ENCODE measurements at places on chromosomes 3 and 15. TPM values are rescaled to one million over a fixed set of nuclear protein-coding genes. Genes with fewer than 3 reads are reported as not detected.

Gene LMAN1L
- total RNA-seq, result not detected

Gene HCN4
- total RNA-seq, result 1.3 TPM

DNA sequence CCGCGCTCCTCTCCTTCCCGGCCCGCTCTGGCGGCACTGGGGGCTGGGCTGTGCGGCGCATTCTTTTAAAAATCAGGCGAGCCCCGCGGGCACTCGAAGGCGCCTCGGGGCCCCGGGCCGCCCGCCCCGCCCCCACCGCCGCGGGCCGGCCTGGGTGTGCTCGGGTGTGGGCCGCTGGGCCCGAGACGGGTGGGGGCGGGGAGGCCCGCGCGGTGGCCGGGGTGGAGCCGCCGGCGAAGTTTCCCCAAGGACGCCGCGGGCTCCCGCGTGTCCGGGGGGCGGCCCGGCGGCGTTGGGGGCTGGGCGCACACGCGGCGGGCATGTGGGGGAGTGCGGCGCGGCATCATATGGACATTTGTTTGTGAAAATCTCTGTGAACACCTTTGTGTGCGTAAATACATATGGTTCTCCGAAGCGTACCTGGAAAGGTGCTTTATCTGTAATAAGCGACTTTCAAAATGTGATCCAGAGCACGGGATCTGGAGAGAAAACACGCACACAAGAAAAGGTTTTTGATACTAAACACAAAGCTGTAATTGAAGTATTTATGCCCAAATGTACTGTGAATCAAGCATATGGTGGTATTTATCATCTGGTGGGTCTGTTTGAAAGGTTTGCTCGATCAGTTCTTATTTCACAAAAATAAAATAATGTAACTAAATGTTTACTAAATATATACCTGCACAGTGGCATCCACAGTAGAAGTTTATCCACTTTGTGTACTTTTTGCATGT is 612 bp upstream of the TBL1XR1 start:
- no peak for DNase-seq

Gene KLF15
- 28.1 TPM for total RNA-seq

- no peak for DNase-seq
These were observed 17.8 kb upstream of the ERICH6 start for GRCh38 chr3:150721285-150722130.

- DNase-seq, result no peak
These were observed 6.9 kb upstream of the CLPX start for GRCh38 chr15:65192016-65192415.

- DNase-seq, result no peak
These were observed 637.3 kb downstream of the TUSC7 start for GRCh38 chr3:117346901-117347300.

Gene ACTR8
- total RNA-seq, result 31.5 TPM

Gene IGSF10
- total RNA-seq, result 13.6 TPM

DNA sequence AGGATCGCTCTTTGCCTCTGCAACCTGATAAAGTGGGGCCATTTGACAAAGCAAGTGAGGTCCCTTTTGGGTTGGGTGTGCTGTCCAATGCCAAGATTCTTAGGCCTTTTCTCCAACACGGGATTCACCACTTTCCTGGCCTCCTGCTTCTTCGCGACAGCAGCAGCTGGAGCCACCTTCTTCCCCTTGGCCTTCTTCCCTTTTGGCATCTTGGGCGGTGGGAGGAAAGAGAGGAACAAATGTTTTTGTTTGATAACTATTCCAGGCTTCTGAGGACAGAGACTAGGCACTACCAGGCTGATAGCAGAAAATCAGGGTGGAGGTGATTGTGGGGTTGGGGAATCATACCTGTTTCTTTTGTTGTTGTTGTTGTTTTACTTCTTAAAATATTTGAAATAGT is 30.0 kb upstream of the FAM81A start:
- no peak for DNase-seq

DNA sequence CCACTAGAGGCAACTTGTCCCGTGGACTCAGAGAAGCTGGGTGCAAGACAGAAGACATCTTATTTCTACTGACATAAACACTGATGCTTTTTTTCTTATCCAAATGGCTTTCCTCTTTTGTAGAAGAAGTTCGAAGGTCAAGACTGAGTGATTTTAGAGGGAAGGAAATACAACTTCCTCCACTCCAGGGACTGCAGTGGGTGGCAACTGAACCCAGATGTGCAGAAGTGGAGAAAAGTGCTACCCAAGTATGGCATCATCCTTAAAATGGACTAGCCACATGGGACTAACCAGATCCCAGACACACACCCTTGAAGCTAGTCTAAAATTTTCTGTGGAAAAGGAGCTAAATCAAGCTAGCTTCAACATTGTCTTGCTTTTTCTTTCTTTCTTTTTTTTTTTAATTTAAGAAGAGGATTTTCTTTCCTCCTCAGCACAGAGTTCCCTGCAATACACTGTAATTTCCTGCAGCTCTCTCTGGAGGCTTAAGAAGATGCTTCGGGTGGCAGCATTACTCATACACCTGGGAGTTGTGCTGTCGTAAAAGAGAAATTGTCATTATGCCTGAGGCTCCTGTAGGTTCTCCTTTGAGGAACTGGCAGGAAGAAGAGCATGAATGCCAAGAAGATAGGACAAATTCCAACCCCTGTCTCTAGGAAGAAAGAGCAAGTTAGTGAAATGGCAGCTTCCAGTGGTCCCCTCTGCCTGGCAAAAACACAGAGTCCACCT is 3.8 kb upstream of the FRMD4B start:
- no peak for DNase-seq

DNA sequence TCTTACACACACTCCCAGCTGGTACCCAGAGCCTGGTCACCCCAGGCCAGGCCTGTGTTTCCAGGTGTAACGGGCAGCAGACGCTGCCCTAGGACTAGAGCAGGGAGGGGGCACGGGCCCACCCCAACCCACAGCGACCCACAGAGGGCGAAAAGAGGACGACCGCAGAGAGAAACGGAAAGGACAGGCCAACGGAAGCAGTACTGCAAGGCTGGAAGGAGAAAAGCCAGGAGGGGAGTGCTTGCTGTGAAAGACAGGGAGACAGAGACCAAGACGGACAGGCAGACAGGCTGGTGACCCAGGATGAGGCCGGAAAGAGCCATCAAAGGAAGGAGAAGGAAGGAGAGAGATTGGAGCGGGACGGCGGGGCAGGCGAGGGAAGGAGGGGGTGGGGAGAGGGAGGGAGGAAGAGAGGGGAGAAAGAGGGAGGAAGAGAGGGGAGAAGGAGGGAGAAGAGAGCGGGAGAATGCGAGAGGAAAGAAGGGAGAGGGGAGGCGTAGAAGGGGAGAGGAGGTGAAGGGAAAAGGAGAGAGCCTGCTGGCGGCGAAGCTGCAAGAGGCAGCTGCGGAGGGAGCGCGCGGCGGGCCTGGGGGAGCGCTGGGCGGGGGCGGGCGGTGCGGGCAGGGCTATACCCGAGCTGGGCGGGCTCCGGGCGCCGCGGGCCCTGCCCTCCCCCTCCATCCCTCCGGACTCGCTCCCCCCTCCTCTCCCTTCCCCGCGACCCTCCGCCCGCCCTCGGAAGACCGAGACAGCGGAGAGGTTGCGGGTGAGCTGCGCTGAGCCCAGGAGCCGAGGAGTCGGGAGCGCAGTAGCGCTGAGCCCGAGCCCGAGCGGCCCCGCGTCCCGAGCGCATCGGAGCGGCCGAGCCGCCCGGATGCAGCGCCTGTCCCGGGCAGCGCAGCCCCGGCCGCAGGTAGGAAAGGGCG is at the start of gene SLC6A1:
TSS of gene SLC6A1 (plus strand) at position 732 of the 926 bp plus-strand sequence. CDS start 24,464 bp downstream, outside the sequence.
- no peak for DNase-seq

Gene SOX2
- total RNA-seq, result 0.55 TPM

Gene VEPH1
- 3.1 TPM for total RNA-seq

DNA sequence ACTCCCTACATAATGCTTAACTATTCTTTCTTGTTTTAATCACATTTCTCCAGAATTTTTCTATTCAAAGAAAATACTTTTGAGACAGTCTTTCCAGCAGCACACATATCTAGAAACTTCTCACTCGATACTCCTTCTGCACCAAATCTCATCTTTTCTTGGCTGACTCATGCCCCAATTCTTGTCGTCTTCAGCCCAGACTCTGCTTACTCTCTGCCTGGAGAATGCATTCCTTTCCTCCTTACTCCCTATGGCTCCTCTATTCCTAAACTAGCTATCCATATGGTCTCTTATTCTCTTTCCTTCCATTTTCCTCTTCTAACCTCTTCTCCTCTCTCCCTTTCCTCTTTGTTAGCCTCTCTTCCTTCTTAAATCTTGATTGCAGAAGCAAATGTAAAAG is 158.7 kb downstream of the GBE1 start:
- no peak for DNase-seq

GRCh38 chr3:152185891-152186630 is 82.7 kb upstream of the MBNL1 start:
- DNase-seq, result no peak
